ENCODE measurements at places on chromosomes 6 and 20.

GRCh38 chr6:119205911-119206618, 127.6 kb upstream of the FAM184A start:
- no peak overlapping the region for H3K27ac ChIP-seq
- peaks cover 21% of the 10 kb centered on the region for H3K4me1 ChIP-seq
- DNase-seq: no peak
- H3K36me3 ChIP-seq: peaks cover 57% of the 10 kb centered on the region
- no peaks in the 10 kb centered on the region for H3K27me3 ChIP-seq
- no peak overlapping the region for H3K4me3 ChIP-seq

DNA sequence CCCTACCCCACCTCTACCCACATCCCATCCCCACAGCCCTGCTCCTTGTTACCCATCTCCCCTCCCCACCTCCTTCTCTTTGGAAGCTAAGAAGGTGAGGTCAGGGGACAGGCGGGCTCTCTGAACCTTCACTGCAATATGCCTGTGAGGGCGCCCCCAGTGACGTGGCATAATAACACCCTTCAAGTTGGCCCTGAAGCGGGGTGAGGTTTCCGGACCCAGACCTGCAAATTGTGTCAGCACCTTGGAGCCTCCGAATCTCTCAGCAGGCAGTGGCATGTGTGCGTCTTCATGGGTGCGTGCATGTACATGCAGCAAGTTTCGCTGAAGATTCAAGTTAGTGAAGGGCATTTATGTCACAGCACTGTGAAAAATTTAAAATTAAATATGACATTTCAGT, 114.6 kb downstream of the SOBP start:
- H3K36me3 ChIP-seq: no peaks in the 10 kb centered on the region
- no peak overlapping the region for H3K27ac ChIP-seq
- no peak overlapping the region for H3K4me3 ChIP-seq
- no peak for DNase-seq
- H3K27me3 ChIP-seq: peaks cover 2% of the 10 kb centered on the region

DNA sequence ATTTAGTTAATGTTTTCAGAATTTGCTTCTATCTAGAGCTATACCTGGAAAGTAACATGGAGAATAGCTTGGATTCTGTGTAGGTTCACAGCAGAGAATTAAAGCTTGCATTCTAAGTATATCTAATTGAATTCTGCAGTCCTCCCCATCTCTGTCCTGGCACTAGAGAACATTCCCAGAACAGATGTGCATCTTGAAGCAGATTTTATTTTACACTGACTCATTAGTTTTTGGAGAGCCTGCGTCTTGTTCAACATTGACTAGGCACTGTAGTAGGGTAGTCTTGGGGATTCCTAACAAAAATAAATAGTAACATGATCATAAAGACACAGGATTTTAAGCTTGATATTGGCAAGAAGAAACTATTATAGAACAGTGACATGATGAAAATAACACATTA, 36.2 kb upstream of the BAG2 start:
- H3K4me3 ChIP-seq: no peak overlapping the region
- H3K27me3 ChIP-seq: no peaks in the 10 kb centered on the region
- H3K27ac ChIP-seq: no peak overlapping the region
- H3K36me3 ChIP-seq: peaks cover 25% of the 10 kb centered on the region
- H3K4me1 ChIP-seq: no peaks in the 10 kb centered on the region

- peaks cover 23% of the 10 kb centered on the region for H3K4me1 ChIP-seq
- H3K27ac ChIP-seq: peak overlapping the region; percentile 58
- peak overlapping the region; percentile 76 for H3K4me3 ChIP-seq
- DNase-seq: no peak
Observed at GRCh38 chr20:652615-653109, 338 bp downstream of the SRXN1 start.

- no peak for DNase-seq
- H3K4me3 ChIP-seq: no peak within 1 kb of the TSS
- H3K27ac ChIP-seq: no peak within 1 kb of the TSS
- peaks cover 3% of the 10 kb centered on the region for H3K4me1 ChIP-seq
- H3K27me3 ChIP-seq: no peaks in the 10 kb centered on the region
- H3K36me3 ChIP-seq: no peaks in the 10 kb centered on the region
Observed at GRCh38 chr6:656460-657252, at the start of gene HUS1B. TSS of gene HUS1B (minus strand) at chr6:657100. CDS start at chr6:656944, 156 bp downstream.

- peaks cover 40% of the 10 kb centered on the region for H3K27me3 ChIP-seq
- peak; percentile 67 for DNase-seq
- H3K27ac ChIP-seq: no peak overlapping the region
- H3K4me1 ChIP-seq: peaks cover 14% of the 10 kb centered on the region
- no peaks in the 10 kb centered on the region for H3K36me3 ChIP-seq
- no peak overlapping the region for H3K4me3 ChIP-seq
Observed at GRCh38 chr6:27505209-27506027, 32.5 kb upstream of the ZNF184 start.

- peaks cover 8% of the 10 kb centered on the region for H3K36me3 ChIP-seq
- no peak overlapping the region for H3K4me3 ChIP-seq
- no peak overlapping the region for H3K27ac ChIP-seq
- DNase-seq: peak; percentile 25
- H3K4me1 ChIP-seq: peaks cover 6% of the 10 kb centered on the region
- H3K27me3 ChIP-seq: no peaks in the 10 kb centered on the region
Observed at GRCh38 chr20:2946988-2947961, 74.0 kb downstream of the PTPRA start.

DNA sequence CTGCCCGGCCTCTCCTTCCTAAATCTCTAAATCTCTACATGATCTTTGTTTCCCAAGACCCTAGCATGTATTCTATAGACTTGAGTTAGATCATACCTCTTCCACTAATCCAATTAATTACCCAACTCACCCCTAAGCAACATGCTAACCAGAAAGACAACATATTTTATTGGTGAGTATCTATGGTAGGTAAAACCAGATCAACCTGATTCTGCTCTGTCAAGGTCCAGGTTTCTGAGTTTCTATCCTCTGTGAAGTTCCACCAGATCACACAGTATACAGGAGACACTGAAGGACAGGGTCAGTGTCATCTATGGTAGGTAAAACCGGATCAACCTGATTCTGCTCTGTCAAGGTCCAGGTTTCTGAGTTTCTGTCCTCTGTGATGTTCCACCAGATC, 363.2 kb upstream of the MARCKS start:
- H3K36me3 ChIP-seq: no peaks in the 10 kb centered on the region
- H3K27ac ChIP-seq: no peak overlapping the region
- peaks cover 2% of the 10 kb centered on the region for H3K27me3 ChIP-seq
- H3K4me3 ChIP-seq: no peak overlapping the region
- H3K4me1 ChIP-seq: no peaks in the 10 kb centered on the region
- DNase-seq: no peak
